ENCODE measurements at places on chromosomes 6 and 20. TPM values are rescaled to one million over a fixed set of nuclear protein-coding genes. Genes with fewer than 3 reads are reported as not detected.

DNA sequence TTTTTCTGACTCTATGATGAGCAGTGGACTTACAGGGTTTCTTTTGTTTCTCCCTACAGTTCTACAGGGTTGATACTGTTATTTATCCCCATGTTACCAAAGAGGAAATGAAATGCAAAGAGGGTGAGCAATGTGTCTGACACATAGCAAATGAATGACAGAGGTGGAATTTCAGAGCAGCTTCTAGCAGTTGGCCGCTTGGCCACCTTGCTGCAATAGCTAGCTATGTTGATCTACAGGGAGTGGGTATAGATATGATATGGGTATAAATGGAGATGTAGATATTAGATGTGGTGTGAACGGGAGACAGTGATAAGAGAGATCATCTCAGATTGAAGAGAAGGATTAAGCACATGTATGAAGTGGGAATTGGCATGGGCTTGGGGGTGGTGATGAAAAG, 10.9 kb upstream of the SLC22A3 start:
- DNase-seq: no peak

DNA sequence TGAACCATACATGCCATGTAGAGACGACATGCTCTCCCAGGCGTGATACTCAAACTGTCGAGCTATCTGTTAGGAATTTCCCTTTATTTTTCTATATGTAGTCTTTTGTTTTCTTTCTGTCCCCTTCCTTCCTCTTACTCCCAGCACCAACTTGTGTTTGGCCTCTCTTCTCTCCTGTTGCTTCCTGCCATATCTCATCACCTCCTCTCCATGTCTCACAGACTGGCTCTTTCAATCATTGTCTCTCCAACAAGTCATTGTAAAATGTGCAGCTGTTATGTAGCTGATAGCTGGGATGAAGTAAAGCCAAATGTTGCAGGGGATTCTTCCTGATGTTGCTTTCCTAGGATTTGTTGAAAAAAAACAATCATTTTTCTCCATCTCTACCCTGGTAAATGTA, 234.5 kb downstream of the TMEM242 start:
- DNase-seq: peak; percentile 97

The RBM24 gene
- 0.65 TPM for total RNA-seq

The ARMC2 gene
- 0.99 TPM for total RNA-seq

DNA sequence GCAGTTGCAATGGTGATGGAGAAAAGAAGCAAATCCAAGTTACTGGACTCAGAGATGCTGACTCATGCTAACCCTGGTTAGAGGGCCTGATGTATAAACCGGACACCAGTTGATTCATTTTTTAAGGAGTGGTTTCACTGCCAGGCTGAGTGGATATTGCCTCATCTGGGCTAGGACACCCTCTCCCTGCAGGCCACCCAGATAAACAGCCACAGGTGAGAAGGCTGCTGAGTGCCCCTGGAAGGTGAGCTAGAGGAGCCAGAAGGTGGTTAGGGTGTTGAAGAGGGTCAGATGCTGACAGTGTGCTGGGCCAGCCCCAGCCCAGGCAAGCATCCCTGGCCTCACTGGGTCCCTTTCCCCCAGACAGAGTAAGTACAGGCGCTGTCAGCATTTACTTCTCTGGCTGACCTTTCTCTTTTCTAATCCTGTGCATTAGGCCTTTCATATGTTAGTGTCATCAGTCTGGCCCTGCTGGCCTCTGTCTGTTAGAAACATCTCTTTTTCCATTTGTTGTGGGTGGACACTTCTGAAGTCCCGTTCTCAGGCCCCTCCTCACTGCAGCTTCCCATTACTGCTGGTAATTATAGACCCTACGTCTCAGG, 13.5 kb downstream of the EPB41L1 start:
- DNase-seq: no peak

GRCh38 chr6:32131439-32131948, 1.4 kb upstream of the FKBPL start:
- no peak for DNase-seq

GRCh38 chr6:63058601-63059000, 152.7 kb upstream of the FKBP1C start:
- no peak for DNase-seq

GRCh38 chr20:24699321-24700165, 230.1 kb downstream of the SYNDIG1 start:
- DNase-seq: no peak

GRCh38 chr6:2733324-2733723, 17.4 kb downstream of the MYLK4 start:
- DNase-seq: no peak

DNA sequence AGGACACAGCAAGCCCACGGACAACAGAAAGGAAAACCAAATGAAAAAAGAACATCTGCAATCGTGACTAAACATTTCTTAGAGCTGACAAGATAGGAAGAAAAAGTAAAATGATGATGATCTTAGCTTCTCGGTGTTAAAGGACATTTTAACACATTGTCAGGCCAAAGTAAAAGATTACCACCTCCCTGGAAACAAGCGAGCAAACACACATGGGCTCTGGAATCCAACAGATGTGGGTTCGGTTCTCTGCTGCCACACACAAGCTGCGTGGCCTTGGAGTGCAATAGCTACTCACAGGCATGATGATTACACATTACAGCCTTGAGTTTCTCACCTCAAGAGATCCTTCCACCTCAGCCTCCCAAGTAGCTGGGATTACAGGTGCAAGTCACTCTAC, 7.5 kb upstream of the AAR2 start:
- no peak for DNase-seq

The GPX5 gene
- not detected for total RNA-seq

- no peak for DNase-seq
Observed at GRCh38 chr6:37375376-37375775, 21.6 kb downstream of the RNF8 start.

The TSHZ2 gene
- total RNA-seq: 4.0 TPM

GRCh38 chr6:109595998-109596397, 95.0 kb downstream of the AK9 start:
- DNase-seq: peak; percentile 76

The MTFR2 gene
- total RNA-seq: 0.60 TPM

The LY6G6C gene
- total RNA-seq: not detected

The BRD2 gene
- total RNA-seq: 49.8 TPM

GRCh38 chr6:36139991-36140710, 9.8 kb downstream of the MAPK13 start:
- DNase-seq: no peak

DNA sequence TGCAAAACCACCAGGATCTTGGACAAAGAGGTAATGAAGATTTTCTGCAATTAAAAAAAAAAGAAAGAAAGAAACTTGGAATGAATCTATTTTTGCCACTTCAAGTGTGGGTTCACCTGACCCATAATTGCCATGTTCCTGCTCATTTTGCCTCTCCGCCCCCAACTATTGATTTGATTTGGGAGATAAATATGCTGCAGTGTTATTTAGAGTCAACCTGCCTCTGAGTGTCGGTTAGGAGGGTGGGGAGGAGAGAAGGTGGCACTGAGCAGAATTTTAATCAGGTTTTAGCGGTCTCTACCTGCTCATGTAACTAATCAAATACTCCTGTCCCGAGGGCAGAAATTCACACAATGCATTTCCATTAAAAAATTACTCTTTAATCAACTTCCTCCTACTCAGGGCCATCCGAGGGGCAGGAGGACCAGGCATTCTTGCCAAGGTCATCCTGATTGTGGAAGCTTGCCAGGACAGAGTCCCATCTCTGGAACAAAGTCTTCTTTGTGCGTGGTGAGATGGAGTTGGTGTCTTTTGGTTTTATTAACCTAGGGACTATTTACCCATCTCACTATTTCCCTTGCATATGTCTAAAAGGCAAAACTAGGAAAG, 300.1 kb downstream of the CDH26 start:
- DNase-seq: no peak

DNA sequence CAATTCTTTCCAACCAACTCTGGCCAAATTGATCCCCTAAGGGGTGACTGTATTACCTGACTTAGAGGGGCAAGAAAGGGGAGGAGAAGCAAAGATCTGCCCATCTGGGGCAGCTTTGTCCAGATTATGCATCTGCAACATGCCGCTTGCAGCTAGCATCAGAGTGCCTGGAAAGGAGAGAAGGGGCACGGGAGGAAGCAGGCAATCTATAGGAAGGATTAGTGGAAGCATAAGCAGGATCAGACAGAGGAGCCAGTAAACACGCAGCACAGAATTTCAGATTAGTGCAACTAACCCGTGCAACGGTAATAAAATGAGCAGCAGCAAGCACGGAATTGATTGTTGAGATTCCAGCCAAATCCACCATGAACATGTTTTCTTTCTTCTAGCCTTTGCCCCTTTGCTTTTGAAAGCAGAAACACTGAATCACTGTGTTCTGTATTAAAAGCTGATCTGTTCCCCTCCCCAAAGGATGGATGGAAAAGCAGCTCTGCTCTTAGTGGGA, 643.6 kb upstream of the CHD6 start:
- no peak for DNase-seq

DNA sequence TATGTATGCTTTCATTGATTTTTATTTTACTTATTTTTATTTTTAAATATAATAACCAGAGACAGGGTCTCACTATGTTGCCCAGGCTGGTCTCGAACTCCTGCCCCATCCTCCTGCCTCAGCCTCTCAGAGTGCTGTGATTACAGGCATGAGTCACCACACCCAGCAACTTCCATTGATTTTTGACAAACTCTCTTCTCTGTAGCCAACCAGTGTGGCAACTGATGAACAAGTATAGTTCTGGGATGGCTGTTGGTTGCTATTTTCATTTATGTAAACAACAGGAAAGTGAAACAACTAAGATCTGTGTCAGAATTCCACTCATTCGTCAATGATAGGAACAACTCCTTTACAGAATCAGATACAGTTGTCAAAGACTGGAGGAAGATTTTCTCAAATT, 356.7 kb upstream of the JARID2 start:
- peak; percentile 47 for DNase-seq

- no peak for DNase-seq
Observed at GRCh38 chr6:159461998-159462397, 231.0 kb downstream of the SOD2 start.

The RCAN2 gene
- total RNA-seq: not detected

- peak; percentile 75 for DNase-seq
Observed at GRCh38 chr6:107670792-107671199, 153.3 kb downstream of the SCML4 start.

DNA sequence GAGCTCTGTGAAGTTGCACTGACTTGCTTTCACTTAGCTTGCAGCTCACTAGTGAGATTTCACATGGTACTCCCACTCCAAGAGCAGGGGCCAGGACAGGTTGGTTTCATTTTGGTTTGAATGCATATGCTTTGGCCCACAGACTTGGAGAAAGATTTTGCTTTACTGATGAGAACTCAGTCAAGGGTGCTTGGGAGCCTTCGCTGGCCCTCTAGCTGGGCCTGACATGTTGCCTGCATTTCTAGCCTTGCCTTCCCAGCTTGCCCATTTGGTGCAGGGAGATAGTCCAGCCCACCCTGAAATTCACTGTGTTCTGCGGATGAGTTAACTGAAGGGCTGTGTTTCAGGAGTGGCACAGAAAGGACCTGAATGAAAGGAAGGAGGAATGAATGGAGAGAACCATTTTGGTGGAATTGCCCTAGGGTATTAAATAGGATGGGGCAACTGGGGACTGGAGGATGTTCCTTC, 1.9 kb downstream of the SGK1 start:
- DNase-seq: no peak

The PDSS2 gene
- total RNA-seq: 4.1 TPM

The PXDC1 gene
- 103 TPM for total RNA-seq

DNA sequence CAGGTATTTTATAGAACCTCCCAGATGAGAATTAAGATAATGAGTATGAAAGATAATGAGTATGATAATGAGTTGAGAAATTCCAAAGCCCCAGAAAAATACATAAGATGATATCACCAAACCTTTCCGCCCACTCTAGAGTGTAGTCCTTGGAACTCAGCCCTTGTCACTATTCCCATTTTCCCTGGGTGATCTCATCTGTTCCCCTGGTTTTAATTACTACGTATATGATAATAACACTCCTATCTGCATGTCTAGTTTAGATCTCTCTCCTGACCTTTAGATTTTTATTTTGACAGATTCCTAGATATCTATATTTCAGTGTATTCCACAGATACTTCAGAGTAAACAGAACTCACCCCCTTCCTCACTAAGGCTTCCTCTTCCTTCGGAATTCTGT, 51.0 kb upstream of the ASIP start:
- DNase-seq: no peak

The TTK gene
- 2.2 TPM for total RNA-seq

The PCK1 gene
- not detected for total RNA-seq

The BTN1A1 gene
- total RNA-seq: not detected

DNA sequence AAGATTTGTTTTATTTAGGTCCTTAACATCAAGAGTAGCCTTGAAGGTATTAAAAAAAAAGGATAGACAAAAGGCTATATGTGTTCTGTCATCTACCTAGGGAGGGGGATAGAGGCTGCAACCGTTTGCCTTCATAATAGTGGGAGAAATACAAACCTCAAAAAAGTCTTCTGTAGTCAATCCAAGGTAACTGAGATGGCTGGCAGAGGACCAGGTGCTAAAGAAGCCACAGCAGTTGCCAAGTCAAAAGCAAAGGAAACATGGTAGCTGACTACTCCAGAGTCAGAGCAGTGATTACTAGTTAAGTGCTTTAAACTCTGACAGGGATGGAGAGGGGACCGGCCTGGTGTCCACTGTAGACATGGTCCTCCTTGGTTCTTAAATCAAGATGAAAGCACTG, 249.4 kb downstream of the PTPRK start:
- DNase-seq: no peak

- no peak for DNase-seq
Observed at GRCh38 chr20:39623584-39624234, 661.6 kb downstream of the DHX35 start.

The BPIFB4 gene
- total RNA-seq: not detected

The PTK6 gene
- total RNA-seq: under 0.01 TPM

The ADGB gene
- not detected for total RNA-seq

The TPX2 gene
- 5.8 TPM for total RNA-seq

The PACRG gene
- total RNA-seq: 0.20 TPM

DNA sequence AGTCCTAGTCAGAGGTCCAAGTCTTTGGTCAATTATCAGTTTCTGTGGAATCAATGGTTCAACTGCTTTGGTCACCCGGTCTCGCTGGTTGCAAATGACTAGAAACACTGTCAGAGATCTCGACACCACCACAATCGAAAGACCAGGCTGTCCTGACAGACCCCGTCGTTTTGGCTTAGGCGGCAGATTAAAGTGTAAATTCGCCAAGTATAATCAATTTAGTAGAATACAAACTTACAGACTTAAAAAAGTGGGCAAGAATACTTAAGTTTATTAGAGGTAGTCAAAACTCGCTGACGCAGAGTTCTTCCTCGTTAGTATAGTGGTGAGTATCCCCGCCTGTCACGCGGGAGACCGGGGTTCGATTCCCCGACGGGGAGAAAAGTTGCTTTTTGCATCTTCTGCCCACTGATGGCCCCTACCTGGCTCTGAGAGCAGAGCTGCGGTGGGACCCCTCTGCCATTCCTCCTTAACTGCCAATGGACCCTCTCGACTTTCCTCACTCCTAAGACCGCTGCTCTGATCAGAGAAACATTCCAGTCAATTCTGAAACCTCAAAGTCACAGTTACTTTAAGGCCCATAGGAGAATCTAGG, 30.6 kb upstream of the ZNF184 start:
- peak; percentile 78 for DNase-seq

The KCNQ2 gene
- not detected for total RNA-seq

- DNase-seq: peak; percentile 23
Observed at GRCh38 chr20:728256-728944, 39.9 kb downstream of the SLC52A3 start.

The OR12D1 gene
- not detected for total RNA-seq

The COL11A2 gene
- total RNA-seq: under 0.01 TPM

GRCh38 chr6:104253236-104253635, 606.5 kb downstream of the HACE1 start:
- DNase-seq: no peak

All from lung microvascular endothelial cell (primary cell).